ENCODE measurements at places on chromosomes 4 and X. TPM values are rescaled to one million over a fixed set of nuclear protein-coding genes. Genes with fewer than 3 reads are reported as not detected.

The GRIA3 gene
- total RNA-seq: not detected

GRCh38 chr4:185754961-185755360 lies 57.0 kb downstream of the SORBS2 start:
- no peak for DNase-seq
- H3K27ac ChIP-seq: no peak overlapping the region
- no peaks in the 10 kb centered on the region for H3K36me3 ChIP-seq

- H3K36me3 ChIP-seq: peaks cover 3% of the 10 kb centered on the region
- DNase-seq: peak; percentile 51
- peak overlapping the region; percentile 95 for H3K27ac ChIP-seq
- no peaks in the 10 kb centered on the region for H3K27me3 ChIP-seq
- peak overlapping the region; percentile 72 for H3K4me3 ChIP-seq
Observed at GRCh38 chr4:39637586-39638353, 895 bp downstream of the SMIM14 start.

GRCh38 chr4:81330018-81330417 lies 115.0 kb upstream of the PRKG2 start:
- H3K4me3 ChIP-seq: no peak overlapping the region
- no peaks in the 10 kb centered on the region for H3K36me3 ChIP-seq
- no peak for DNase-seq
- H3K27ac ChIP-seq: no peak overlapping the region
- H3K4me1 ChIP-seq: no peaks in the 10 kb centered on the region
- H3K27me3 ChIP-seq: no peaks in the 10 kb centered on the region

GRCh38 chr4:148315049-148315448 lies 127.2 kb downstream of the NR3C2 start:
- no peak for DNase-seq
- no peaks in the 10 kb centered on the region for H3K4me1 ChIP-seq
- H3K36me3 ChIP-seq: no peaks in the 10 kb centered on the region
- no peak overlapping the region for H3K27ac ChIP-seq
- H3K27me3 ChIP-seq: no peaks in the 10 kb centered on the region
- H3K4me3 ChIP-seq: no peak overlapping the region

- H3K27me3 ChIP-seq: no peaks in the 10 kb centered on the region
- H3K4me3 ChIP-seq: no peak overlapping the region
- DNase-seq: no peak
Observed at GRCh38 chr4:48267574-48267973, 2.1 kb downstream of the TEC start.
